GF-D8 (cell line): ENCODE measurements at places on chromosomes 11 and 22.

- no peak for DNase-seq
Observed at GRCh38 chr11:783581-784015, 6.3 kb downstream of the CEND1 start.

DNA sequence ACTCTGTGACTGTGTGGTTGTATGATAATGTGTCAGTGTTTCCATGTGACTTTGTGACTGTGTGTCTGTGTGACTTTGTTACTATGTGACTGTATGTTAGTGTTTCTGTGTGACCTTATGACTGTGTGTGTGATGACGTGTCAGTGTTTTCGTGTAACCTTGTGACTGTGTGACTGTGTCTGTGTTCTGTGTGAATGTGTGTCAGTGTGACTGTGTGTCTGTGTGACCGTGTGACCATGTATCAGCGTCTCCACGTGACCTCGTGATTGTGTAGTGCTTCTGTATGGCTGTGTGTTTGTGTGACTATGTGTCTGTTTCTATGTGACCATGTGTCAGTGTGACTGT lies 9.5 kb upstream of the PKNOX2 start:
- DNase-seq, result no peak

- DNase-seq, result no peak
Observed at GRCh38 chr11:3000032-3000961, 8.2 kb upstream of the NAP1L4 start.

DNA sequence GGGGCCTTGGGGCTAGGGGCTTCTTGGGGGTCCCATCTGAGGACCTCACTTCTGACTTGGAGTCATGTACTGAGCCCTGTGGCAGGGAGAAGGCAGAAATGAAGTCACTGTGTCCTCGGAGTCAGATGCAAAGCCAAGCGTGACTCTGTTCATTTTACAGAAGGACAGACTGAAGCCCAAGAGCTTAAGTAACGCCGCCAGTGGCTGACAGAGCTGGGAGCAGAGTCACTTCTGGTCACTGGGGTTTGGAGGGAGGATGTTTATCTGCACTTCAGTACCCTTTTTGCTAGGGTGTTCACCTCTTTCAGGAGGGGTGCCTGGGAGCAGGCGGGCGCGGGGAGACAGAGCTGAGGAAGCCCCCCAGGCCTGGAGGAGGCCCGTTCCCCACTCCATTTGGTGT lies 10.7 kb downstream of the CD6 start:
- DNase-seq, result no peak

DNA sequence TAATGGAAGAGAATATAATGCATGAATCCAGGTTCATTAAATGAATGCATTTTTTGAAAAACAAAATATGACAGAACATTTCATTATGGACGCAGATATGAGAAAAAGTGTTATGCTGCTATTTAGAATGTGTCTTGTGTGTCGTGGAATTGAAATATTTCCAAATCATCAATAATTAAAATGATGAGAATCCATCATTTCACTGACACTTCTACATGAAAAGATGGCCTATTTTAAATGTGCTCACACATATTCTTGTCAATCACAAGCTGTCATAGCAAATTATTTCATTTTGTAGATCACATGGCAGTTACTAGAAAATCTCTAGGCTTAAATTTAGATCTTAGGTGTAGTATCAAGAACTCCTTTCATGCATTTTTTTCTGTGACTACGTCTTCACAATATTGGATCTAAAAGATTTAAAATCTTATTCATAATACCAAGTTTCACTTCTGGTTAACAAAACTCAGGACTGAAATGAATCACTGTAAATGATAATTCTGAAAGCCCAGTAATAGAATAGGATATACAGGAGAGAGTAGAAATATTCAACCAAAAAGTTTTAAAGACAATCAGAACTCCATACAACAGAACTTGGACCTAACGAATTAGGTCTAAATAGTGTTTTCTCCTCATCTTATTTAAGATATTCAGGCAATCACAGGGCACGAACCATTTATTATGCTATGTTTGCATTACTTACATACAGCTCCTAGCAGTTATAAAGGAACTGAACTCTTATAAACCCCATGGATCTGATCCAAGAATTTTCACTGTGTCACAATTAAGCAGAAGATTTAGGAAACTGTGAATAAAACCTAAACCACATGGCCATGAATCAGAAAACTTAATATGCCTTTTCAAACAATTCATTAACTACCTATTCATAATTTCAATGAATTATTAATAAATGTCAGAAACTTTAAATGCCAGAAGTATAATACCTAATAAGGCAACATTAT lies 67.7 kb downstream of the DCDC1 start:
- DNase-seq, result no peak
